K562 (cell line): ENCODE measurements at places on chromosomes 3 and 15. TPM values are rescaled to one million over a fixed set of nuclear protein-coding genes. Genes with fewer than 3 reads are reported as not detected.

TMEM41A gene
- total RNA-seq = 32.3 and 33.8 TPM in 2 replicates

DNA sequence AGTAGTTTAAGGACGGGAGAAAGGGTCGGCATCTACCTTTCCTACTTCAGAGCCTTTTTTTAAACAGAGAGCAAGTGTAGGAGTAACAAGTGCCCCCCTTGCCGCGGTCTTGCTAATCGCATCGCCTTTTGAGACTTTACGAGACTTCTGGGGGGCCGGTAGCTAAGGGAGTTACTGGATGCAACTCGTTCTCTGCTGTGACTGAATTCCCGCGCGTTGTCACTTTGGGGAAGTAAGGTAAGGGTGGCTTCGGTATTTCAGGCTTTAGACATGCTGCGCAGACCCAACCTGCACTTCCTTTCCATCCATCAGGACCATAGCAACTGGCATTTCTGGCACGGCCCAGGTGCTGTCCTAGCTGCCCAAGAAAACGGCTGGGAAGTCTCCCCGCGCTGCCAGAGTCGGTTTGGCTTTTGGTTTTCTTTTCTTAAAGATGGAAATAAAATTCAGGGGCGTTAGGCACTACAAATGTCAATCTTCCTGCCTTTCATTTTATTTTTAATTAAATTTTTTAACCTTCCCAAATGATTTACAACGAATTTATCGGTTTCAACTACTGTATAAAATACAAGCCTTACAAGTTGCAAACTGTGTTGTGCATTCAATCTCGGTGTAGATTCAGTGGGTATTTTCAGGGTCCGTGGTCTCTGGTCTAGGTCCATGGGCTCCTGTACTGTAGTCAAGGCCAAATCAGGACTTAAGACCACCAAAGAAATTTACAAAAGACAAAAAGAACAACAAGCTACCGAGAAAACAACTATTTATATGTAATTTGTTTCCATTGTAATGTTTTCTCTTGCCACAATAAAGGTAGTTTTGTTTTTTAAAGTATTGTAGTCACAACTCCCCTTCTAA is 3.5 kb downstream of the MECOM start:
- no peak for DNase-seq

DNA sequence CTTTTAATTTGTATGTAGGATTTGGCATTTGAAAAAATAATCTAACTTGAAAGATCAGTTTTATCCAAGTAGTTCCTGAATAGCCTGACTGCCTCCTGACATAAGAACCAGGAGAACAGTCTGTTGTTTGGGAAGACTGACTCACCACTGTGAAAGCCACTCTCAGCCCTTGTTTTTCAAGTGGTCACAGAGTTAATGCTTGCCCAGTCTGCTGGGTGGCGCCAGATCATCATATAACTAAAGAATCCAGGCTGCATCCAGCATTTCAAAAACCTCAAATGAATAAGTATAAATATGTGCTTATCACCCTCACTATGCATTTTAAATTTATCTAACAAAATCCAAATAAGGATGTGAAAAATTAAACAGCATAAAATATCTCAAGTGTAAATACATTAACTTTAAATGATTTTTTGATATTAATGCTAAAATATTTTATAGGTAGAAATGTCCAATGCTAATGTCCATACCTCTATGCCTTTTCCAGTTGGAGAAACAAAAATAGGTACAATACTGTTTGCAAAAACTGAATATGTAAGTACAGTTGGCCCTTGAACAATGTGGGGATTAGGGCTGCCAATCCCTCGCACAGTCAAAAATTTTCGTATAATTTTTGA is 26.9 kb upstream of the ZBBX start:
- DNase-seq = peak; percentile 3

GRCh38 chr15:50675535-50676144 is 11.0 kb downstream of the TRPM7 start:
- no peak for DNase-seq

GRCh38 chr3:16239086-16239770 is 25.5 kb downstream of the DPH3 start:
- DNase-seq = no peak

GRCh38 chr3:44674211-44674610 is 25.7 kb downstream of the ZNF35 start:
- DNase-seq = no peak

GRCh38 chr3:51519848-51520247 is 18.7 kb upstream of the RAD54L2 start:
- no peak for DNase-seq
